ENCODE measurements at places on chromosomes 6 and 20.
A peak's percentile ranks its signal among the peaks of the same experiment; 100 is the strongest.

DNA sequence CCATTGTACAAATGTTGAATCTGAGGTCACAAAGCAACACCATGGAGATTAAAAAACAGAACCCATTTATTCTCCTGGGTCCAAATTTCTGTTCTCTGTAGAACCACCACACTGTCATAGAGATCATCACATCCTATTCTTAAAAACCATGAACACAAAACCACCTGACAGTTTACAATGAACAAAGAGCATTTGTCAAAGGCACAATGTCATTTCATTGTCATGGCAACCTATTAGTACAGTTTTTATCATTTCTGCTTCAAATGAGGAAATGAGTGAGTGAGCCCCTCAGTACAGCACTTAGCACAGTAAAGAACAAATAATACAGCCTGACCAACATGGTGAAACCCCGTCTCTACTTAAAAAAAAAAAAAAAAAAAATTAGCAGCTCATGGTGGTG, 23.1 kb upstream of the LAMP5 start:
- no peak for DNase-seq

DNA sequence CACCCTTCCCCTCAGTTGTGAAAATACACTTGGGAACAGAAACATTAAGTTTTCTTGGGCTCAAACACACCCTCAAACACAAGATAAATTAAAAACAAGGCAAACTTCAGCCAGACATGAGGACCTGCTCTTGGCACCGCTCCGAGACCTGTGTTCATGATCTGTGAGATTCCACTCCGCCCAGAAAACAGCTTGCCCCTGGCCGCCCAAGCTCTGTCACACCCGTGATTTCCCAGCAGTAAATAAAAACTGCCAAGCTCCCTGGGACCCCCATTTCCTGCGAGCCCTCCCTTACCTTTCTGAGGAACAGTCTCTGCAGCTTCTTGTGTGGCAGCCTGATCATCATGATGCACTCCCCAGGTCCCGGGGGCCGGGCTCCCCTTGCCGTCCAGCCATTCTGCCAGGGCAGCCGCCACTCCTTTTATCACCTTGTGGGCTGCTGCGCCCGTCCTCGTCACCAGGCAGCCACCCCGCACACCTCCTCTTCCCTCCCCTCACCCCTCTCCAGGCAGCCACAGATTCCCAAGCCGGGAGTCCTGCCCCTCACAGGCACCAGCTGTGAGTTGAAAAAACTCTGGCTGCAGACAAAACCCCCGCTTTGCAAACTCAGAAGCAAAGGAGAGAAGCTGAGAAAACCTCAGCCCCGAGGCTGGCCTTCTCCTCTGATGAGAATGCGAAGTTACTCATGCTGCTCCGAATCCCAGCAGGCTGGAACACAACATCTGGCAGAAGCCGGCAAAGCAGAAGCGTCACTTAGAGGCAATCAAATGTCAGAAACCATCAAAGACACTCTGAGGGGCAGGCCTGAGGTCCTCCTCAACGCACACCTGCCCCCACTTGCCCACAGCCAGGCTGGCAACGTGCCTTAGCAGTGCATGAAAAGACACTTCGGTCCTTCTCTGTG, 130.4 kb upstream of the RPS6KA2 start:
- peak; percentile 39 for DNase-seq

- no peak for DNase-seq
Measured at GRCh38 chr6:17635568-17635967, 35.5 kb downstream of the FAM8A1 start.

DNA sequence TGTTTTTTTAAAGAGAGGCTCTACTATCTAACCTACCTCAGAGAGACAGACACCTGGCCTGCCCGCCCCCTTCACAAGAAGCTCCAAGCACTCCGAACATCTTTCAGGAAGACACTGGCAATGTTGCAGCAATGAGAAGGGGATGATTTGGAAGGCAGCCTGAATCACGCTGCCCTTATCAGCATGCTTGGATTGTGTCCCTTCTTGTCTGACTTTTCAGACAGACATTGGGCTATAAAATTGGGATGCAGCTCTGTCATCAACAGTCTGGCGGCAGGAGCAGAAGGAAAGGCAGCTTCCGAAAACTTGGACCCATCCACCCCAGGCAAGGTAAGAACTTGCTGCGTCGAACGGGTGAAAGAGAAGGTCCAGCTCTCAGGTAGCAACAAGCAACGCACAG, 56.0 kb downstream of the CDK5RAP1 start:
- no peak for DNase-seq

GRCh38 chr6:105994118-105994590, 92.0 kb upstream of the PRDM1 start:
- DNase-seq, result no peak

DNA sequence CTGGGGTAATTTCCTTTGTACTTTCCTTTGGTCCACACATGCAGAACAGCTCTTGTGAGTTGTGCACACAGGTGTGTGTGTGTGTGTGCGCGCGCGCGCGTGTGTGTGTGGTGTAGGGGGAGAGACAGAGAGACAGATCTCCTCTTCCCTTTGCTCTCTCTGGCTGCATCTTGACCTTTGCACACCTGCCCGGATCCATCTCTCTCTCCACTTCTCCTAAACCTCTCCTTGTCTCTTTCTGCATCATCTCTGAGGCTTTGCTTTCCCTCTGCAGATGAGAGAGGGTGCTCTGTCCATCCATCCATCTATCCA, 67.0 kb downstream of the SRC start:
- no peak for DNase-seq

DNA sequence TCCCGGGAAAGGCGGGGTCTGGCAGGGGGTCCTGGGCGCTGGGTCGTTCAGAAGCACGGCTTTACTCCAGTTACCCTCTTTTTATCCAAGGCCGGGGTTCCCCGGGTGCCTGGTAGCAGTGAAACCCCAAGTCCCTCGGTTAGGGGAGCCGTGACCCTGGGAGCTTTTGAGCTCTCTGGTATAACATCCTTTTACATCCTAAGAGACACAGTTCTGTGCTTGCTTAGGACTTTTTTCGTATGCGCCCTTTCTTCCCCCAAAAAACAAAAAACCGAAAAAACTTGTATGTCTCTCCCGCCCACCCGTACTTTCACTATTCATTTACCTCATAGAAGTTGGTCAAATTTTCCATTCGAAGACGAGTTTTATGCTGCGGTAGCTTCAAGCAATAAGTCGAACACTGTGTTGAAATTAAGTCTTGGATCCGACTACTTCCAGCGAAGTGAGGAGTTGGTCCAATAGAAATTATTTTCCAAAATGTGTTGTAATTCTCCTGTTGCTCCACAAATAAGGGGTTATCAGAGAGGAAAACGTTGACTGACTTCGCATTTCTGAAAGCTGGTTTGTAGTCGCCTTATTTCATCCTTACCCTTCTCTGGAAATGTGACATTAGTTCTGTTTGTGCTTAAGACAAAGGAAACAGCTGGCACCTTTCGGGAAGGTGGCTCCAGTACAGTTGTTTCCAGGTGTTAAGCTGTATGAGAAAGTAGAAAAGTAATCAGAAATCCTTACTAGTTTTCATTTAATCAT, 816 bp upstream of the MAN1A1 start:
- DNase-seq, result peak; percentile 31

GRCh38 chr20:22925613-22925983, 109.5 kb upstream of the SSTR4 start:
- peak; percentile 45 for DNase-seq

DNA sequence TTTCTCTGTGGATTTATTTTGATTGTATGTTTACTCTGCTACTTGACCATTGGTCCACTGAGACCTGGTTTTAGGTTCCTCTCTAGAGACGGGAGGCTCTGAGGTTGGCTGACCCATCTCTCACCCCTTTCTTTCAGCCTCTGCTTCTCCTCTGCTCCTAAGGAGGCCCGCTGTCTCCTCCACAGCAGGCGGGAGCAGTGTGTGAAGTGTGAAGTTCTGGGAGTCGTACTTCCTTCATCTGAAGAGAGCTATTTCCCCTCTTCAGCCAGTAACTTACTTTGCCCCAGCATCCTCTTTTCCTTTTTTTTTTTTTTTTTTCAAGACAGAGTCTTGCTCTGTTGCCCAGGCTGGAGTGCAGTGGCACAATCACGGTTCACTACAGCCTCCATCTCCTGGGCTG, 21.1 kb downstream of the PDRG1 start:
- DNase-seq, result no peak

DNA sequence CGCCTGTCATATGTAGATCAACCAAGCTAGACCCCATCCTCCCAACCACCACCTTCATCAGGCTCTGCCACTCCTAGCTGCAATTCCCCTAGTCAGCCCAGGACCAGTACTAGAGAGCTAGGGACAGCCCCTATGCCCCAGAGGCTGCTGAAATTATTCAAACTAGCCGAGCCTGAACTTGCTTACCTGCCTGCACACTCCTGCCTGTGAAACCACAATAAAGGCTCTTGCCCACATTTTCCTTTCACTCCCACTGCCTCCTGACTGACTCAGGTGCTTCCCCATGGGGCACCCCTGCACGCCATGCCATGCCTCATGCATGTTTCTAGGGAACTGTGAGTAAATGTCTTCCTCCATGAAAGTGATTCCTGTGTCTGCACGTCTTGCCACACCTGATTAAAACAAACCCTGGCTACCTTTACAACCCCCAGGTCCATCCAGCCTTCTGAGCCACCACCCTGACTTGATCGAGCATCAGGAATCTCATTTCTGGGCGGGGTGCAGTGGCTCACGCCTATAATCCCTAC, 66.5 kb upstream of the IER3 start:
- no peak for DNase-seq

DNA sequence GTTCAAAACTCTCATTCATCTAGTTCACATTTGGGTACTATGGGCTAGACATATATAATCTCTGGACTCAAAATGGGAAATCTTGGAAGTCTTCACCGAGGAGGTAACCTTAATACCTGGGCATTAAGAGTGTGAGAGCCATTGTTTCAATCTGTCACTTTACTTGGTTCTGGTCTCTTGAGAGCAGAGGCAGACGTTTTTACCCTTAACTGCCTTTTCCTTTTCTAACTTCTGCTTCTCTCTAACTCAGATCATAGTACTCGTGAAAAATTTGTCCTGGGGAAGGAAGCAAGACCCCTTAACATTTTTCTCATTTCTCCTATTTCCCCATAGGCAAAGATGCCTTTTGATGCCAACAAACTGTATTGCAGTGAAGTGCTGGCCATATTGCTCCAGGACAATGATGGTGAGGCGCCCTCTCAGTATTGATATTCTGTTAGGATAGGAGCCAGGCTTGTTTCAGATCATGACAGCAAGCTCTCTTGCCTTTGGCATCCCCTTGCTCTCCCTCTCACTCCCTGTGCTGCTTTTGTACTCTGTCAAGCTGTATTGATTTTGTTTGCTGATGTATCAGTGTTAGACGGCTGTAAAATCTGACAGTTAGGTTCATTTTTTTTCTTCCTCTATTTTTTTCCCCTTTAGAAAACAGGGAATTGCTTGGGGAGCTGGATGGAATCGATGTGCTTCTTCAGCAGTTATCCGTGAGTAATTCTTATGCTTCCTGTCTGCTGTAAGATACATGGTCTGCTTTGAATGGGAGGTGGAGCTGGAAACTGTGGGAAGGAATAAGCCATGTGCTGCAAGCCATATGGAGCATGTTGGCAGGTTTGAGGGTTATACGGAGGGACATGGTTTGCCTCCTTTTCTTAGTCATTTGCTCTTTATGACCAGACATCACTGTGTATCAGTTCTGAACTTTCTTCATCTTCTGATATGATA, 83.5 kb downstream of the CTNNBL1 start:
- DNase-seq, result no peak

- DNase-seq, result no peak
Measured at GRCh38 chr6:166559211-166559610, 27.3 kb downstream of the RAMACL start.

DNA sequence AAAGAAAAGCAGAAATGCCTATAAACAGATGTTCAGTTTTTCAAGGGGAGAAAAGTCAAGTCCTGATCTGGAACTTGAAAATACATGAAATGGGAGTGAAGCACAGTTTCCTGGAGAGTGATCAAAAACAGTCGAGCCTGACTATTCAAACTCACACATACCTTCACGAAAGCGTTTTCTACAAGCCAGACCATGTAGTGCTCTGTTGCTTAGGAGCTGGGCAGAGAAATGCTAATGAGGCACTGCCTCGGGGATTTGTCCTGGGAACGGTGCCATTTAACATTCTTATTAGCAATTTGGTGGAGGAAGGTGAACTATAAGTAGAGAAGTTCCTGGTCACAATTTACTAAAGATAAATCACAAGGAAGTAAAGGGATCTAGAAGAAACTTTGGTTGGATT, 5.9 kb downstream of the NHSL1 start:
- DNase-seq, result peak; percentile 25
